ENCODE measurements at places on chromosomes 11 and 22.

GRCh38 chr11:1767399-1768140 is 3.8 kb upstream of the CTSD start:
- DNase-seq, result no peak

DNA sequence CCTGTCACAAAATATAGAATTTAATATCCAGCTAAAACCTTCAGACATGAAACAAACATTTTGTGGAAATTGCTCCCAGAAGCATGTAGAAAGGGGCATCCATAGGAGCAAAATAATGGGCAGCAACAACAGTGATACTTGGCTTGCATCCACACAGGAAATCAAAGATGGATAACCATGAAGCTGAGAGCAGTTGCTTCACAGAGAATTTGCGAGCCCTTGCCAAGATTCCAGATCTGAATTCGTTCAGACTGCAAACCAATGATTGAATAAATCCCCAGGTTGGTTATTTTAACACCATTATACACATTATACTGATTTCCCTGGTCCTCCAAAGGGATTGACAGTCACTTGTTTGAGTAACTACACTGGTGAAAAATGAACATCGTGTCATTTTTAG is 15.6 kb upstream of the OR51L1 start:
- DNase-seq, result no peak

DNA sequence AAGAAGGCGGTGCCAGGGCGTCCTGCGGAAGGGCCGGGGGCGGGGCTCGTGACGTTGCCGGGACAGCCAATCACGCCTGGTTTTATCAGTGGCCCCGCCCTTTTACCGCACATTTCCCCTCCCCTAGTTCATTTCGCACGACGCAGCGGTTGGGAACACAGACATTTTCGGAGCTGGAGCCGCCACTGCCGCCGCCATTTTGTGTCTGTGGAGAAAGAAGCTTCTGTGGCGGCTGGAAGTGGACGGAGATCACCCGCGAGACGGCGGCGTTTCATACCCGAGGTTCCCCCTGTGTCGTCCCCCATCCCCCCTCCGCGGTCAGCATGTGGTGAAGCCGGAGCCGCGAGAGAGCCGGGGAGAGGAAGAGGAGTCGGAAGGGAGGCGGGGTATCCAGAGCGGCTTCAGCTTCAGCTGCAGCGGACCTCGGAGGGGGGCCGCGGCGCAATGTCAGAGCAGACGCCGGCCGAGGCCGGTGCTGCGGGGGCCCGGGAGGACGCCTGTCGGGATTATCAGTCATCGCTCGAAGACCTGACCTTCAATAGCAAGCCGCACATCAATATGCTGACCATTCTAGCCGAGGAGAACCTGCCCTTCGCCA is at the start of gene PCF11:
TSS of gene PCF11 (plus strand) at position 136 of the 598 bp plus-strand sequence. CDS start at position 445, 309 bp downstream.
- DNase-seq, result peak; percentile 94

- DNase-seq, result no peak
These were observed 35.0 kb upstream of the OR9G4 start for GRCh38 chr11:56783448-56784041.

GRCh38 chr11:96213500-96213899 is 129.5 kb downstream of the MAML2 start:
- DNase-seq, result no peak
